ENCODE measurements at places on chromosomes 6 and 20. TPM values are rescaled to one million over a fixed set of nuclear protein-coding genes. Genes with fewer than 3 reads are reported as not detected.
A peak's percentile ranks its signal among the peaks of the same experiment; 100 is the strongest.

GRCh38 chr6:31958412-31958740, 395 bp downstream of the NELFE start:
- H3K27ac ChIP-seq = peak overlapping the region; percentile 99
- H3K4me1 ChIP-seq = peaks cover 35% of the 10 kb centered on the region
- H3K36me3 ChIP-seq = peaks cover 49% of the 10 kb centered on the region
- H3K4me3 ChIP-seq = peak overlapping the region; percentile 95
- DNase-seq = no peak

PKIB gene
- 0.91 TPM for total RNA-seq

TPX2 gene
- total RNA-seq = 148 TPM

GRCh38 chr20:37333848-37334318, 12.1 kb upstream of the SRC start:
- H3K27ac ChIP-seq = no peak overlapping the region
- peaks cover 17% of the 10 kb centered on the region for H3K4me1 ChIP-seq
- H3K36me3 ChIP-seq = no peaks in the 10 kb centered on the region
- no peak for DNase-seq
- H3K27me3 ChIP-seq = no peaks in the 10 kb centered on the region

HLA-DOB gene
- 2.7 TPM for total RNA-seq

Measured in activated CD8-positive, alpha-beta memory T cell treated with anti-CD3 and anti-CD28 coated beads, Interleukin-2, amount 10 ng/mL, durations not matched to agents 7 days and 5 days (primary cell).